ENCODE measurements at places on chromosomes 12 and 14.

DNA sequence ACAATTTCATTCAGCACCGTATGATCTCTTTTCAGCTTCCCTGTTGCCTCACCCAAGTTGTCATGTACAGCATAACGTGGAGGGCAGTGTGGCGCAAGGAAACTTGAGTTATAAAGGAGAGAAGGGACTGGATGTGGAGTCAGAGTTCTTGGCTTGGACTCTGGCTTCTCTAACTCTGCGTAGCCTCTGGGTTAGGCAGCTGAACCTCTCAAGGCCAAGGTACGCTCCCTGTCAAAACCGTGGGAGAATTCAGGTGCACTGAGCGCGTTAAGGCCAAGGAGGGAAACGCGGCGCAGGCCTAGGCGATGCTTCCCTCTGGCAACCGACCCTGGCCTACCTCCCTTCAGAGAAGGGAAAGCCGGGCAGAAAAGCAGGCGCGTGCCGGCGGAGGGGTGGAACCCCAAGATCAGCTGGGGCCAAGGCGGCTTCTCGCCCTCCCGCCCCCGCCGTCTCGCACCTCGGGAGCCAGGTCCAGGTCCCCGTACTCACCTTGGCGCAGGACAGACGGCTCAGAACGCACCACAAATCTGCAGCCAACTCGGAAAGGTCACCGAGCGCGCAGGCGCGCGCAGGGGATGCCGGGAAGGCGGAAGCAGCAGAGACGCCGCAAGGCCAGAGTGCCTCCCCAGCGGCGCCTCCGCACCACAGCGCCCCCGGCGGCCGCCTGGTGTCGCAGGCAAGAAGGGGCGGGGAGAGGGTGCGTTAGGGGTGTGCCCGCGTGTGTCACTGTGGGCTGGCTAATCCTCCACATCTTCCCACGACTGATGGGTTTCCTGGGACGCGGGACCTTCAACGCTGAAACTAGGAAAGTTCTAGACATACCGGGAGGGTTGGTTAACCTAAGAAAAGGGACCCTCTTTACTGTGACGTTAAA is 7.0 kb upstream of the TDRD9 start:
- peak; percentile 94 for DNase-seq

GRCh38 chr12:39887856-39888255 is 218.0 kb downstream of the SLC2A13 start:
- no peak for DNase-seq

DNA sequence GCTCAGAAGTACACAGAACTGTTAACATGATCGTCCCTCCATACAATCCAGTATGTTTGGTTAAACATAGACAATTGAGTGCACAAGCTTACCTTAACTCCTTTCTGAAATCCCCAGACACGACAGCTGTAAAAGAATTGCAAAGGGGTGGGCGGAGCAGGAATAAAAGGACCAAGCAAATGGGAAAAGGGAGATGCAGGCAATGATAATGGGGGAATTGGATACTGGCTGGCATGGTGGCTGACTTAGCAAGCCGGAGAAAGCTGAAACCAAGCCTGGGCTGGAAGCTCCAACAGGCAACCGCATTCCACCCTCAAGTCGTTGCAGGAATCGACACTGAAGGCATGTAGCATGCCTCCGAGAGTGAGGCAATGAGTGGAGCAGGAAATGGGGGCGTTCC is 96.8 kb upstream of the TMEM132C start:
- DNase-seq: no peak

- DNase-seq: no peak
Measured at GRCh38 chr14:56094076-56094475, 24.1 kb upstream of the PELI2 start.

- DNase-seq: no peak
Measured at GRCh38 chr12:50621399-50622300, 116.9 kb downstream of the DIP2B start.

DNA sequence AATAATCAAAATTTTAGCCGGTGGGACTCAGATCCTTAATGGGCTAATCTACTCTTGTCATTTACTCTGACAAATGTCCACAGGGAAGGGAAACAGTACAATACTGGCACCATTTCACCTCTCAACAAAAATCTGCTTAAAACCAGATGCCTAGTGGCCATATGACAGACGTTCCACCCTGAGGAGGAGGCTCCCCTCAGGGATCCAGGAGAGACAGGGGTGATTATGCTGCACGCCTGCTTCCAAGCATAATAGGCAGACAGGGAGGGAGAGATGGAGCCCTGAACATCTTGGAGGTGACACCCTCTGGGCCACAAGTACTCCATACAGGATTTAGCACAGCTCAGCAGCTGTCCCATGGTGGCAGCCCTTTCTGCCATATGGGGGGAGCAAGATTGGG is 24.8 kb upstream of the AKAP6 start:
- DNase-seq: no peak

DNA sequence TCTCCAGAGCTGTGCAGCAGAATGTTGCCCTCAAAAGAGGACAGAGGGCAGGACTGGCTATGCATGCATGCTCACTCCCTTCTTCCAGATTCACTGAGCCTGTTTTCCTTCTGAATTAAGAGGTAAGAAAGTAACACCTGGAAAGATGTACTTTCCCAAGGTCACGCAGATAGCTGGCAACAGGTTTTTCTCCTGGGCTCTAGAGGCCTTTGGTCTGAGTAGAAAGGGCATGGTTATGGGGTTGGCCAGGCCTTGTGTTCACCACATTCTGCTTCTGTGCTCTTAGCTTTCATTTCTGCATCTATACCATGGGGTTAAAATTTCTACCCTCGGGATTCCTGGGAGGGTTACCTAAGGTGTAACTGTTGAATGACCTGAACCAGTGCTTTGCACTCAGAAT is 57.5 kb downstream of the RASSF3 start:
- no peak for DNase-seq

GRCh38 chr14:70080076-70080475 is 108.7 kb downstream of the SLC8A3 start:
- DNase-seq: no peak

DNA sequence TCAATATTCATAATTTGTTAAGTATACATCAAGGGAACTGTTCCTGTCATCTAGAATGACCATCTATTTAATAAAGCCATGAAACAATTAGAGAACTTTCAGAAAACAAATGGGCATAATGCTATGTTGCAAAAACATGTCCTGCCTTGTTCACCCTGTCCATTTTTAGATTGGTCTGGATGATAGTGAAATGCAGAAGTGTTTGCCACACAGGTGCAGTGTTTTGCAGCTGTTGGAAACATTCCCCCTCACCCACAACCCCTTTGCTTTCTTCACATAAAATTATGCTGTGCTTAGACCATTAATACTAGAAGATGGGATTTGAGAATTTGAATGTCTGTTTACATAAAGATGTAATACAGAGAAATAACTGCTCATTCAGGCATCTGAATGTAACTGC is 36.5 kb downstream of the LEMD3 start:
- DNase-seq: no peak

DNA sequence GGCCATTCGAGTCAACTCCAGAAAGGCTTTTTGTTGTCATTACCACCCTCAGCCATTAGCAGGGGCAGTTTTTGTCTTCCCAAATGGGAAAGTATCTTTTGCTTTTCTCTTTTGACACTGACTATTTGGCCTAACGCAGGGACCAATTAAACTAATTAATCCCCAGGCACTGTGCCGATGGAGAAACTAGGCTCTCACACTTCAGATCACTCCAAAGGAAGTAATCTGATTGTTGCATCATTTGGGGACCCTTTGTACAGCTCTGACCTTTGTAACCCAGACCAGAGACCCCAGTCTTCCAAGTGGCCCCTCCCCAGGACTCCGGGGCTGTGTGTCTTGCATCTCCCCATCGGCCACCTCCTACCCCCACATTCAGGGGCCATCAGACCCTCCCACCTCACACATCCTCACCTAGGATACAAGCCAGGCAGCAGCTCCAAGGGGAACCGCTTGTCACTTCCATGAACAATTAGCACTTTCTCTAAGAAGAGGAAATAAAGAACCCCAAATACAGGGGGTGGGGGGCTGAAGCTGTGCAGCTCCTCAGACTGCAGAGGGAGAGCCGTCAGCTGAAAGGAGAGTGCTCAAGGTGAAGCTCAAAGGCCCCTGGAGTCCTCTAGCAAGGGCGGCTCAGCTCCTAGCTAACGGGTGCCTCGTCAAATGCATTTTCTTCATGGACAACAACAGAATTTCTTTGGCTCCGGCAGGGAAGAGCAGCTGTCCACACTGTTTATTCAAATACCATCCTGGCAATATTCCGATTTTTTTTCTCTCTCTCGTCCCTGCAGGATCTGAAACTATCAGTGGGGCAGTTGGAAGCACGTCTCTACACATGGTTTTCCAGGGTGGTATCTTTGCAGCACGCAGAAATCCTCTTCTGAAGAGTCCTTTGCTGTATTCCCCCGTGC is 64.3 kb upstream of the DIO3 start:
- no peak for DNase-seq

DNA sequence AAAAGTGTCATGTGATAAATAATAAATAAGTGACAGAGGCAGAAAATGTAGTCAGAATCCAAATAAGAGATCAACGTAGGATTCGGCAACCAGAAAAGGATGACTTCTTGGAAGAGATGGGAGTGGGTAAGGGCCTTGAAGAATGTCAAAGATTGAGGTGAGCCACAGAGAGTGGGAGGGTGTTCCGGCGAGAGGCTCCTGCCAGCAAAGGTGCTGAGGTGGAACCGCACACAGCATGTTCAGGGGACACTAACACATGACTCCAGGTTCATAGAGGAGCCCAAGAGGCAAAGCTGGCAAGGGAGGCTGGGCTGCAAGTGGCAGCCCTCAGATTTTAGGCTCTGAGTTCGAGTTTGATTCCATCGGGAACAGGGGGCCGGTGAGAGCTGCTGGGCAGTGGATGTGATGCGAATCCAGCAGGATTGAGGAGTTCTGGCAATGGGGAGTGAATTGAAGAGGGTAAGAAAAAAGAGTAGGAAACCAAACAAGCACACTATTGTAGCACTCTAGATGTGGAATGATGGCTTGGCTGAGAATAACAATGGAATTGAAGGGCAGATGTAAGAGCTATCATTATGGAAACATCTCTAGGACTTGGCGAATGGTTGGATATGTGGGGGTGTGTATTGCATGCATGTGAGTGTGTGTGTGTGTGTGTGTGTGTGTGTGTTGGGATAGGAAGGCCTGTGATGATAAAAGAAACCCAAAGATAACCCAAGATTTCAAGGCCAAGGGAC is 36.5 kb downstream of the LRRC74A start:
- DNase-seq: no peak

- DNase-seq: no peak
Measured at GRCh38 chr12:82757059-82757458, 70.4 kb downstream of the TMTC2 start.

Data from activated T-helper 9 cell treated with anti-CD3 and anti-CD28 coated beads, Interleukin-2, amount 50 U/mL, for 16 hours (primary cell).